ENCODE measurements at places on chromosomes 3 and 15.

DNA sequence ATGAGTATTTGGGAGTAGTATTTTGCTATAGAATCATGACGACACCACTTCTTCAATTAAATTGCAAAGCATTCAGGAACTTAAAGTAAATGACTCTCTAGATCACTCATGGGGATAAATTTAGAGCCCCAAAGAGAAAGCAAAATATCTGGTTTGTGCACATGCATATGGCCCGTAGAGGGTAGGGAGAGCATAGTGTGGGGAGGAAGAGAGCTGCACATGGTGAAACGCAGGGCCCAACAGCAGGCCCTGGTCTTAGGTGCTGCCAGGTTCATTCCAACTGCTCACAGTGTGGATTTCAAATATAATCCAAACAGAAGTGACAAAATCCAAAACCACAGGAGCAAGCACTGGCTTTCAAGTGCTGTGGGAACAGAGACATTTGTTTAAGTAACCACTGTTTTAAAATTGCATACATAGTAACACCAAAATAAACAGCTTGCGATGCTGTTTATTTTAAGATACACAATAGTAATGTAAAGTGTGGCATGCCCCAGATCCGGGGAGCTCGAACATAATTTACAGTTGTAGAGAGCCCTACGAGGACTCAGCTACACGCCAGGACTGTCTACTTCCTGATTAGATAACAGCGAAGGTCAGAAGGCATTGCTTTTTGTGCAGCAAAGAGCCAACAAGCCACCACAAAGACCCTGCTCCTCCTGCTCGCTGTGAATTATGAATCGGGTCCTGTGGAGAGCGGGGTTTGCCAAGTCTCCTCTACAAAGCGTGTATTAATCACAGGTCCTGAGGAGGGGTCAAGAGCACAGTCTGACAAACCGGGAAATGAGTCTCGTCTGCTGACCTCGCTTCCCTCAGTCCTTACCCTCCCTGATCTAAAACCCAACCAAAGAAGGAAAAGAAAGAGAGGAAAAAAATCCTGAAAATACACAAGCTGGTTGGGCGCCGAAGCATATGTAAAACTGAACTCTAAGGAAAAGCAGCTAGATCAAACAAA is 80.6 kb downstream of the MEIS2 start:
- DNase-seq, result no peak

GRCh38 chr3:122955916-122956692 is 71.5 kb downstream of the SEMA5B start:
- DNase-seq, result no peak

GRCh38 chr15:34951993-34952392 is 17.5 kb downstream of the AQR start:
- DNase-seq, result no peak

DNA sequence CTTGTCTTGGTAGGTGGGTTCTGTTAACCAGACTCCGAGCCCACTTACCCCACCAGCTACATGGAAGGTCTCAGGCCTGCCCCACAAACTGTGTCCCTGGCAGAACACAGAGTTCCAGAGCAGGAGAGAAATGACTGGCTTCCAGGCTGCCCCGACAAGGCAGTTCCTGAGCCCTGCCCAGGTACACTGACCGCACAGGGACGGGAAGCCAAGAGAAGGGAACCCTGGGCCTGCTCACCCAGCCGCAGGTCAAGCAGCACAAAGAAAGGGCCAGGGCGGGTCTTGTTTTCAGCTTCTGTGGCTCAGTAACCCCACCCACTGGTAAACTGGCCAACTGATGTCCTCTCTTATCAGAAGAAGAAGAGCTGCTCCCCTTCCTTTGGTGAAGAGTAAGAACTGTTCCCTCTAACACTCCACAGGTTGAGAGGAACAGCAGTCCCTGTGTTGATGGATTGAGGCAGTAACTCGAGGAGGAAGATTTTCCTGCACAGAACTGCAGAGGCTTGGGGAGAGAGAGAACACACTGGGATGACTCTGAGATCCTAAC is 68.4 kb downstream of the CRTC3 start:
- no peak for DNase-seq

All from stimulated activated CD8-positive, alpha-beta memory T cell treated with anti-CD3 and anti-CD28 coated beads, Interleukin-15, amount 100 ng/mL, for 1 hour (primary cell).